Stimulated activated naive CD4-positive, alpha-beta T cell (primary cell): ENCODE measurements at places on chromosomes 2 and 18.

GRCh38 chr18:48129621-48130082 is 199.2 kb upstream of the SMAD2 start:
- DNase-seq, result no peak

DNA sequence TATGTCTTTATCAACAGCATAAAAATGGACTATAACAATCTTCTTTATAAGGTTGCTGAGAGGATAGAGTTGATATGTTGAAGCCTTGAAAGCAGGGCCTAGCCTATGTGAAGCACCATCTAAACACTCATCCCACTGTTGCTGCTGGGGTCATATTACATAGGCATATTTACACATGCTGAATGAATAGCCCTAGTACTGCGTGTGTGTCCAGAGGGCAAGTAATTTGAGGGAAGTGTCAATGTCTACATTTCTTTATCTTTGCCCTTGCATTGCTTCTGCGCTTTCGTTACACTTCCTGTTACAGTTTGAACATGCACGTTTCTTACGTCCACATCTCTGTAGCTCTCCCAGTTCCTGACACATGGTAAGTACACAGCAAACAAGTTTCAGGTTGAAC is 280.3 kb upstream of the ATP5MC3 start:
- no peak for DNase-seq

GRCh38 chr2:215080545-215080944 is 57.9 kb downstream of the ABCA12 start:
- DNase-seq, result no peak

GRCh38 chr2:20575414-20575813 is 75.5 kb downstream of the HS1BP3 start:
- DNase-seq, result no peak

DNA sequence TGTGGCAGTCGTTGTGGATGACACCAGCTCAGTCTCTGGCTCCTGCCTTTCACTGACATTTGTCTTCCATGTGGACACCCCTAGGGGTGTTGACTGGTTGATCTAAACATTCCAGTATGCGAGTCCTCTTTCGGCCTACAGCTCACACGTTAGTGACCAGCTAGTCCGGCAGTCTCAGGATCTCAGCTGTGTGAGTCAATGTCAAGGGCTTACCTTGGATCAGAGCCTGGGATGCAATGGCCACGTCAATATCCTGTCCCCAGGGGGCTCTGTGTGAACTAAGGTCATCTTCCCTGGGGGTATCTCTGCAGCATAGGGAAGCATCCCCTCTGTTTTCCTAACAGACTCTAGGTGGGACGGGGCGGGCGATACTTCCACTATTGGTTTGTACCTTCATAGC is 35.1 kb upstream of the YWHAQ start:
- no peak for DNase-seq

- no peak for DNase-seq
Observed at GRCh38 chr18:6747646-6748045, 18.1 kb downstream of the ARHGAP28 start.

DNA sequence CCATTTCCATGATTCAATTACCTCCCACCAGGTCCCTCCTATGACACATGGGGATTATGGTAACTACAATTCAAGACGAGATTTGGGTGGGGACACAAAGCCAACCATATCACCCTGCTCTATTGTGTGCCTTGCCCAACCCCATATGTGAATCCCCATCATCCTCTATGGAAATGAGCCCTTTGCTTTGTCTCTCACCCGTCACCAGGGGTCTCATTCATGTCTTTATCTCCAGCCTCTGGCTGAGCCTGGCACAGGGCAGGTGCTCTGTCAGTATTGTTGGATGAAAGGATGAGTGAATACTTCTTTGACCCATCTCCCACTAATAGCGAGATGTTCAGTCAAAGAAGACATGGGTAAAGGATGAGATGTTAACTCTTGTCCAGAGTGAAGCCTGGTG is 116.6 kb upstream of the LGALSL start:
- no peak for DNase-seq

- no peak for DNase-seq
Observed at GRCh38 chr2:167423731-167424130, 535.5 kb downstream of the XIRP2 start.

DNA sequence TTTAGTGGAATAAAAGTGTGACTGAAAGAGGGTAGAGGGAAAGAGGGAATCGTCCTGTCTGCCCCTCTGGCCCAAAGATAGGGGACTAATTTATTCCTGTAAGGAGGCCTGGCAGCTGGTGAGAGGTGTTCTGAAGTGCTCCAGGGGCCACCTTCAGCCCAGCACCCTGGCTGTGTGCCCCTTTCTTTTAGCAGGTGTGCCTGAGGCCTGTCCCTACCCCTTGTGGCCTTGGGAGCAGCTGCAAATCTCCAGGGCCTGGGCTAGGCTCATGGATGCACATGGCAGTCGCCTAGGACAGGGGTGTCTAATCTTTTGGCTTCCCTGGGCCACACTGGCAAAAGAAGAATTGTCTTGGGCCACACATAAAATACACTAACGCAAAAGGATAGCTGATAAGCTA is 37.3 kb downstream of the FHOD3 start:
- no peak for DNase-seq

GRCh38 chr2:161836664-161837063 is 212.4 kb downstream of the SLC4A10 start:
- no peak for DNase-seq

DNA sequence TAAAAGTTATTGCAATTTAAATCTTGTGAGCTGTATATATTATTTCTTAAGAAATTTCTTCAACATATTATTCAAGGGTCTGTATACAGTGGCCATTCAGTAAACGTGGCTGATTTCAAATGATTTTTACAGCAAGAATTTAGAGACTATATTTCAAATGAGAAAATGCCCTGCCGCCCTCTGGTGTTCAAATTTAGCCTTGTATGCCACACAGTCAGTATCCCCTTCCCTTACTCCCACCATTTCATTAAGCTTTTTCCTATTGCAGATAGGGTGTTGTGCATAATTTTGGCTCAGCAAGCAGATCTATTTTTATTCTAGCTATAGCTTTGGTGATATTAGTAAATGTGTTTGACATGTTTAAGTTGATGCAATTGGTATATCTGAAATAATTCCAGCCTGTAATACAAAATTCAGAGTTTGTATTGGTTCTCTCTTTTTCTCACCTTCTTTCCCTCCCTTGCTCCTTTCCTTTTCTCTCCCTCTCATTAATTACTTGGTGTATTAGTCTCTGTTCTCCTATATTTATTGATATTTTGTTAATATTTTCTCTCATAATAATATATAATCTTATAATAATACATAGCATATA is 22.8 kb upstream of the SCN7A start:
- no peak for DNase-seq

DNA sequence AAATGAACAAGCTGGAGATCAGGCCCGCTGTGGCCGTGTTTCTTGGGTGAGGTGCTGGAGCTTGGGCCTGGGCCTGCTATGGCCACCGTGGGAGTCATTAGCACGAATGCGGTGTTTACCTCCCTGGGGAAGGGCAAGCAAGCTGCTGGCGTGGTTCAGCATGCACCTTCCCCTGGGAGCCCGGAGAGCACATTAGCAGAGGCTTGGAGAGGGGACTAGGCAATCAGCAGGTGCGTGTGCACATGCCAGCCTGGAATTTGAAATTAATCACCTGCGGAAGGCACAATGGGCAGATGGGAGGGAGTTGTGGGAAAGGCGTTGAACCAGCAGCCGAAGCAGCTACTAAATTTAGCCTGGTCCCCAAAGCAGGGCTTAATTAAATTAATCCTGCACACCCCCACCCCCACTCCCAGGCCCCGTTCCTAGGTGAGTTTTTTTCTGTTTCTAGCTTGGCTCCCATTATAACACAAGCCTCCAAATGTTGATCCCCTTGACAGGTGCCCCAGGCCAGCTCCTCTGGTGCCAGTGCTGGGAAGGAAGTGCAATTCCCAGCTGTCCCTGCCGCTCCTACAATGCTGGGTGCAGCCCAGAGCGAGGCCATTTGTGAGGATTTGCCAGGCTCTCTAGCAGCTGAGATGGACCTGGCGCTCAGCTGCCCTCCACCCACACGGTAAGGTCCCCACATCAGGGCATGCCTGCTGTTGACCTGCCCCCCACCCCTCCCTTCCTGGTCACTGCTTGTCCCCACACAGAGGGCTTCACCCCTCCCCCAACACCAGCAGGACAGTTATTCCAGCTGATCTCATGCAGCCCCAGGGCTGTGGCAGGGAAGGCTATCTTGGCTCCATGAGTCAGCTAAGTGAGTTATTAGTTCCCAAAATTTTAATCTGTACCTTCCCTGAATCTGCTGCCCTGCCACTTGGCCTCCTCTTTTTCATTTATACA is 115.0 kb downstream of the ZBTB7C start:
- DNase-seq, result no peak
